ENCODE measurements at places on chromosomes 2 and 18.

DNA sequence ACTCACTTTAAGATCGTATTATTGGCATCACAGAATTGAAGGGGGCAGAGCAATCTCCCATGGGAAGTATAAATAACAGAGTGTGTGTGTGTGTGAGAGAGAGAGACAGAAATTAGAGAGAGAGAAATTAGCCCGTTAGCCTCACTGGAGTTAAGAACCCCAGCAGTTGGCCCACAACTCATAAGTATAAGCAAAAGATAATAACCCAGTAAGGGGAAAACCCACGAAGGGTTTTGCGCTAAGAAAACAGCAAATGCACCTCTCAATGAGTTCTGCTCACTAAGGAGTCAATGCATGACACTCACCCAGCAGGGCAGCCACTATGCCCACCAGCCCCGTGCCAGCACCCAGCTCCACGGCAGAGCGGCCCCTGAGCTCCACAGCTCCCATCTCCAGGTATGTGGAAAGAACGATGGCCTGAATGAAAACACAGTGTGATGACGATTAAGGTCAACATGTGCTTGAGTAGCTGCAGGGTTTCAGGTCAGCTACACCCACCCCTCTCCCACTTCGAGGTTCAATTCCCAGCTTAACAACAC, 3.6 kb downstream of the METTL21A start:
- DNase-seq: no peak

DNA sequence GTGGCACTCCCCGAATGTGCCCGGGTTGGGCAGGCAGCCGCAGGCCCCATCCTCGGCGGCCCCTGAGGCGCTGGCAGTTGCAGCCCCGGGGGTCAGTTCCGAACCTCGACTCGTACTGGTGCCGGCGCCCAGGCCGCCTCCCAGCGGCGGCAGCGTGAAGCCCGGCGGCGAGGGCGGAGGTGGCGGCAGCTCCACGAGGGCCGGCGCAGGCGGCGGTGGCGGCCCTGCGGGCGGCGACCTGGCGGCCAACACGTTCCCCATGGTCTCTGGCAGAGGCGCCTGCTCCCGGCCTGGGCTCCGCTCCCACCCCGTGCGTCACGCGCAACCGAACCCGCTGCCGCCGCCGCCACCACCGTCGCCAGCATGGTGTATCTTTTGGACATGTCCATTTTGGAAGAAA, 196.3 kb downstream of the CCDC74A start:
- DNase-seq: no peak

GRCh38 chr2:12177455-12178288, 431.2 kb downstream of the LPIN1 start:
- no peak for DNase-seq

DNA sequence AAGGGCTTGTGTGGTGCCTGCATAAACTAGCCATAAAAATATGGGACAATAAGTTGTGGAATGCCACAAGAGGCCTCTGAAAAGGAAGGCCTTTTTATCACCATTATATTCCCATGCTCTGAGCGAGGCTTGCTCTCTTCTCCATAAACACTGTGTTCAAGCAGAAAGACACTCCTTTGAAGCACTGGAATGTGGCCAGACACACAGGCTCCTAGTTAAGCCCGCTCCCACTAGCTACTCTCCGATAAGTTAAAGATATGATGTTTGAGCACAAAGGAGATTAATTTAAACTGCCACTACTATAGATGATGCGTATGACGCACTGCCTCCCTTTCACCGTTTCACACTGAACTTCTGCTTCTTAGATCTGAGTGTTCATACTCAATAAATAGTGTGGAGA, 188.7 kb upstream of the TWIST2 start:
- no peak for DNase-seq

DNA sequence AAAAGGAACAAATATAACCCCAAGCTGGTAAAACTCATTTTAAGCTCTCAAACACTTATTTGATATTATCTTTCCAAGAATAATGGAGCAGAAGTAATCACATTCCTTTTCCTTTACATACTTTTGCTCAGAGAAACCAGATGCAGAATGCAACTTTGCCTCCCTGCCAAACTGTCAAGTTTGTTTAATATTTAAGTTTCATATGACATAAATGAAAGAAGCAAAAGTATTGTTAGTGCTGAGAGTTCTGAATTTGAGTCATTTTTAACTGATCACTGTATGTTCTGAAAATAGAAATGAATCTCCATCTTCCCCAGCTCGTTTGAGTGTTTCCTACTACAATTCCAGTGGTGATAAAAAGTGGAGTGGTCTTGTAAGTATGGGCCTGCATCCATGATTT, 423.4 kb downstream of the PID1 start:
- DNase-seq: no peak

DNA sequence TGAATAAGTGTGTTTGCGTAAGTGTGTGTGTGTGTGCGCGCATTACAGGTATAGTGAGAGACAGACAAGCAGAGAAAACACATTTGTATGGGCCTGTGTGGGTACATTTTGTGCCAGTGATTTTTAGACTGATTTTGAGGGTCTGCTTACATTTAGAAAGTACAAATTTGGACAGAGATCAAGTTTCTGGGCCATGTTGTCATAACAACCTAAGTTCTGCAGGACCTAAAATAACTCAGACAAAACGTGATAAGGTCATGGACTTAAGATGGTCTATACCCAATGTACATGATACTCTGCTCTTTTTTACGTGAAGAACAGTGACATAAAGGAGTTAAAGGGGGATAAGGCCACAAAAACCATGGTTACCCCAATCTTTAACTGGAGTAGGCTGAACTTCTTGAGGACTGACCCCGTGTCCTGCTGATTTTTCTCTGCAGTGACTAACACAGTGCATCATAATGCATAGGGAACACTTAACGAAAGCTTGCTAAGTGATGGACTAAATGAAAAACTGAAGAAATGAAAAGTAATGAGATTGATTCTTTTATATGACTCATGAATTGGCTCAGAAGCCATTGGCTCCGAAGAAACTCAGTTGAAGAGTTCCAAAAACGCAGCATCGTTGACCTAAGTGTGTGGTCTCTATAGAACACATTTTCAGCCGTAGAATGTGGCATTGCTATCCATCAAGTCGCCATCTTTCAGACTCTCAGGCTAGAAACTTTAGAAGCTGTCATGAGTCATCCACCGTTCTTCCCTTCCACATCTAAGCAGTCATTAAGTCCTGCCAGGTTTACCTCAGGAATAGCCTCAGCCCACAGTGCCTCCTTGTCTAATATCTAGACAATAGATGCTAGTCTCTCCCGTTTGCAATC, 61.6 kb upstream of the NCOA1 start:
- no peak for DNase-seq

DNA sequence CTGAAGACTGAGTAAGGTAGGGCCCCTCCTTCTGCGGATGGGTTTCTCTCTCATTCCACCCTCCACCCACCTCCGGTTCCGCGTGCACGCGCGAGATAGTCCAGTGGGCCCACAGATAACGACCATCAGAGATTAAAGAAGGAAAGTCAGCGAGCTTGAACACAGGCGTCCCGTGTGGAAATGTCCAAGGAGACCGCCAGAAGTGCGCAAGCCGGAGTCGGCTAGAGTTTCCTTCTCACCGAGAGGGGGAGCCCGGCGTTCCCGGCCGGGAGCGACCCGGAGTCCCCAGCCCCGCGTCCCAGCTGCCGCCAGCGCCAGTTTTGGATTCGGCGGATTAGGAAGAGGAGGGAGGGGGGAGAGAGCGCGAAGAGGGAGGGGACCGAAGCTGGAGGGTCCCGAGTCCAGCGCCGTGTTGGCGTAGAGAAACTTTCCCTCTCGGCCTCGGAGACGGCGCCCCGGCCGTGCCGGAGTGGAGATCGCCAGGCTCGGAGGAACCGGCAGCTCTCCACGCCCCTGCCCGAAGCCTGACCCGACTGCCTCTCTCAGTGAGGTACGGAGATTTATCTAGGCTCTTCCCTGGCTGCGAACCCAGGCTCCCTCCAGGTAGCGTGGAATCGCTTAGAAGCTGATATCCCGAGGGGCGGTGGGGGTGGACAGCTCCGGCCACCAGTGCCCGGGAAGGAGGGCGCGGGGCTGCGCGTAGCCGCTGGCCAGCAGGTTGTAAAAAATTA, at the start of gene GULP1:
TSS of gene GULP1 (plus strand) at position 258 of the 731 bp plus-strand sequence. CDS start 185,829 bp downstream, outside the sequence.
- peak; percentile 60 for DNase-seq

GRCh38 chr2:178388287-178388686, 62.7 kb downstream of the PRKRA start:
- DNase-seq: no peak

- DNase-seq: no peak
These were observed 58.0 kb upstream of the TMEM178A start for GRCh38 chr2:39607538-39608262.

DNA sequence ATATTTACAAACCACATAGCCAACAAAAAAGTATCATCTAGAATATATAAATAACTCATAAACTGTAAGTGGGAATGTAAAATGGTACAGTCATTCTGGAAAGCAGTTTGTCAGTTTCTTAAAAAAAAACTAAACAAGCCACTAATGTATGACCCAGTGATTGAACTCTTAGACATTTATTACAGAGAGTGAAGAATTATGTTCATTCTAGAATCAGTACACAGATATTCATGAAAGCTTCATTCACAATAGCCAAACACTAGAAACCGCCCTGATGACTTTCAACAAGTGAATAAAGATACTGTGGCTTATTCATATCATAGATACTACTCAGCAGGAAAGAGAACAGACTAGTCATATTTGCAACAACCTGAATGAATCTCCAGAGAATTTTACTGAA, 1541.5 kb downstream of the LRP1B start:
- DNase-seq: no peak

- no peak for DNase-seq
These were observed 30.1 kb upstream of the GNAL start for GRCh38 chr18:11658989-11659388.

- DNase-seq: no peak
These were observed 56.8 kb downstream of the GTF3C3 start for GRCh38 chr2:196742685-196743084.

DNA sequence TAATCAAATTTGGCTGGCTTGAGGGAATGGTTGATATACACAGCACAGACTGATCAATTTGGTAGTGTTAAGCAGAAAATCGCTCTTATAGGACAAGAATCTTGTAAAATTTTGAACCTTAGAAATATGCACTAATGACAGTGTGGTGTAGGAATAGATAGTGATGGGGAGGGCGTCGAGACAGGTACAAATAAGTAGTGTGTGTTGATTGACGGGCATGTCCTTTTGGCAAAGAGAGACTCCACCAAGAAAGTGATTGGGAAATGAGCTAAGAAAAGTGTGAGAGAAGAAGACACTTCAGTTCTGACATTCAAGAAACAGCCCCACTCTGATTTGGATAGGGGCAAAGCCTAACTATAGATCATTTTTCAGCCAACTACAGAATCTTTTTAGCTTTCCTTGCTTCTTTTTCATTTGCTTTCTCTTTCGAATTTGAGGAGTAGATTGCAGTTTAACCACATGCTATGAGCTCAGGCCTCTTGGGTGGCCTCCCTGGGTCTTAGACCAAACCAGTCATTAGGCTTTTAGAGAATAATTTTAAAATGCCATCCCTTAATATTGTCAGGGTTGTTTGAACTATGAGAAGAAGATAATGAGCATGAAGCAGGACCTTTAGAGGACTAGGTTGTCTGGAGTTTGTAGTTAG, 127.1 kb downstream of the CERS6 start:
- DNase-seq: no peak

GRCh38 chr2:140586379-140586778, 1544.4 kb downstream of the LRP1B start:
- DNase-seq: no peak

- peak; percentile 21 for DNase-seq
These were observed 117.0 kb downstream of the LAMA1 start for GRCh38 chr18:7000484-7001096.

DNA sequence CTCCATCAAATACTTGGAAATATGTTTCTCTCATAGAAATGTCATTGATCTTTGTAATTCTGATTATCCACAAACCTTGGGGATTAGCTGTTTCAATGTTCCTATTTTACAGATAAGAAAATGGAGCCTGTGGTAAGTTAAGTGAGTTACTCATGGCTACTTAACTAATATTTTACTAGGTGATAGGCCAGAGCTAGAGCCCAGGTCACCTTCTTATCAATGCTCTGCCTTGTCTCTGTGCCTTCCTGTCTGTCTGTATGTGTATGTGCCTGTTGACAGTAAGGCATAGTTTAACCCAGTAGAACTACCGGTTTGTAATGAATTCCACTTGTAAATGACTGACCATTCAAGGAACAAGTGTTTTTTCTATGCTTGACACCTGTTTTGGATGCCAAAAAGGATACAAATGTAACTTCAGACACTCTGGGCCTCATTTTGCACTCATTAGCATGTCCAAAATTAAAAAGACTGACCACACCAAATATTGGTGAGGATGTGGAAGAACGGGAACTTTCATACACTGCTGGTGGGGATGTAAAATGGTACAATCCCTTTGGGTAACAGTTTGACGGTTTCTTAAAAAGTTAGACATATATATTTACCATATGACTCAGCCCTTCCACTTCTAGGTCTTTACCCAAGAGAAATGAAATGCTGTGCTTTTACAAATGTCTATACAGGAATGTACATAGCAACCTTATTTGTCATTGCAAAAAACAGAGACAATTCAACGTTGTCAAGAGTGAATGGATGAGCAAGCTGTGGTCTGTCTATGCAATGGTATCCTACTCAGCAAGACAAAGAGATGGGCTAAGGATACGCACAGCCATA, 19.6 kb upstream of the IL1A start:
- no peak for DNase-seq

DNA sequence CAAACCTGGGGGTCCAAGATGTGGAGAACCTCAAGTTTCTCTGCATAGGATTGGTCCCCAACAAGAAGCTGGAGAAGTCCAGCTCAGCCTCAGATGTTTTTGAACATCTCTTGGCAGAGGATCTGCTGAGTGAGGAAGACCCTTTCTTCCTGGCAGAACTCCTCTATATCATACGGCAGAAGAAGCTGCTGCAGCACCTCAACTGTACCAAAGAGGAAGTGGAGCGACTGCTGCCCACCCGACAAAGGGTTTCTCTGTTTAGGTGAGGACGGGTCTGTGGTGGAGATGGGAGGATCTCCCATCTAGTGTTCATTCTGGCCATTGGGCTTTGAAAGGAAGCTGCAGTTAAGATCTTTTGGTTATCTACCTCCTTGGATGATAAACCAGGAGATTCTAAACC, 2.9 kb downstream of the CASP10 start:
- no peak for DNase-seq

- DNase-seq: no peak
These were observed 140.4 kb downstream of the CTIF start for GRCh38 chr18:48679236-48679635.

DNA sequence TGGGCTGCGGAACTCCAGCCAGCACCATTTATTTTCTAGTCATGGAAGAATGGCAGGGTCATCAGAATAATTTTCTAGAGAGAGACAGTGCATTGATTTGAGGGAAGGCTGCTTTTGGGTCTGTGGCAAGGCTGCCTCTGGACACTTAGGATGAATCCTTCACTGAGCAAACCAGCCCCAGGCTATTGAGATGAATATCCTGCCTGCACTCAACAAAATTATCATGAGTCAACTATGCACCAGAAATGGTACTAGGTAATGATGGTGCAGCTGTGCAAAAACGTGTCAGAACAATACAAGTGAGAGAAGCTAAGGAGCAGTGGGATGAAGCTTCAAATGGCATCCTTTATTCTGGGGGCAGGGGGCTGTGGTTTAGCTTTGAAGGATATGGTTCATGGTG, 115.8 kb downstream of the SPHKAP start:
- no peak for DNase-seq
